Fibroblast of skin of right biceps (primary cell): ENCODE measurements at places on chromosomes 5 and 9.
A peak's percentile ranks its signal among the peaks of the same experiment; 100 is the strongest.

- peak; percentile 53 for DNase-seq
Observed at GRCh38 chr5:116271446-116272025, 186.7 kb downstream of the COMMD10 start.

DNA sequence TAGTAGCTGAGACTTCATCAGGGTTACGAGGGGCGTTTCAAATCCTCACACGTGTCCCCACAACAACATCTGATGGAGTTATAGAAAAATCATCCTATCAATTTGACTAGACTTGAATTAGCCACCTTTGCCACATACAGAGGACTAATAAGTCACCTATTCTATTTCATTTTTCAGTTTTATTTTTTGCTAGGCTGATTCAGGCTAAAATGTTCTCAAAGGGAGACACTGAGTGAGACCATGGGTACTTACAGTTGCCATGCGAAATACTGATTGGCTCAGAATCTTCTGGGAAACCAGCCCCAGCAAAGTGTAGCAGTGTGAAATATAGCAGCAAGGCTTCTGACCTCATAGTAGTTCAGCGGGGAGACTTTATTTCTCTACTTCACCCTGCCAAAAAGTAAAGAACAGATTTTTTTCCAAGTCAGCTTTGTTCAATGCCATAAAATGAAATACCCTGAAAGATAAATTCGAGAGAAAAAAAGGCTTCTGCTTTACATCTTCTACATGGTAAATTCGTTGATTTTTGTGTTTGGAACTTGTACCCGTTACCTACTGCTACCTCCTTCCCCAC lies 69.9 kb downstream of the SEMA6A start:
- DNase-seq = no peak

GRCh38 chr9:113943112-113944009 lies 67.3 kb downstream of the ZNF618 start:
- no peak for DNase-seq

DNA sequence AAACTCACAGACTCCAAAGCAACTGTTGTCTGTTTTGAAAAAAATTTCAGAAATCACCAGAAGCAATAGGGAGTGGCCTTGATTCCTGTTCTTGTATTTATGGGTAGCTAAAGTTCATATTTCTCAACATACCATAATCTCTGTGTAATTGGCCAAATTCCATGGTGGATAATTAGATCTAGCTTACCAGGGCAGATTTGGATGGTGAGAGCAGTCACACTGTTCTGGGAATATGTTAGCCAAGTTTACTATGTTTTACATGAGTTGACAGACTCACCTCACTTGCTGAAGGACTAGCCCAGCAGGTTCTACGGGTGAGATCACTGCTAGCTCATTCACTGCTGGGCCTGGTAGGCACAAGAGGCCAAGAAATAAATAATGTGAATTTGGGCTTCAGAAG lies 32.7 kb upstream of the CDKN2B start:
- peak; percentile 44 for DNase-seq

DNA sequence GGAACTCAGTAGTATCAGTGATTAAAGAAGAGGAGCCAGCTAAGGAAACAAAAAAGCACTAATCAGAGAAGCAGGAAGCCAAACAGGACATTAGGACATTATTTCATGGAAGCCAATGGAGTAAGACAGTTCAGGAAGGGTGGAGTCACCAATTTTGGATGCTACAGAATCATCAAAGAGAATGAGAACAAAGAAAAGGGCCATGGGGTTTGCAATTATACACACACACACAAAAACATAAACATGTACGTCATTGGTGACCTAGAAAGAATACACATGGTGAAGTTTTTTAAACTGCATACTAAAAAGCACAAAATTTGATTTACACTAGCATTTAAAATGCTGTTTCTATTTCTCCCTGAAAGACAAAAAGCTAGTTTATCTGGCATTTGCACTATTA lies 96.8 kb upstream of the MRPS30 start:
- no peak for DNase-seq

- DNase-seq = no peak
Observed at GRCh38 chr5:36359267-36359666, 57.6 kb upstream of the RANBP3L start.

DNA sequence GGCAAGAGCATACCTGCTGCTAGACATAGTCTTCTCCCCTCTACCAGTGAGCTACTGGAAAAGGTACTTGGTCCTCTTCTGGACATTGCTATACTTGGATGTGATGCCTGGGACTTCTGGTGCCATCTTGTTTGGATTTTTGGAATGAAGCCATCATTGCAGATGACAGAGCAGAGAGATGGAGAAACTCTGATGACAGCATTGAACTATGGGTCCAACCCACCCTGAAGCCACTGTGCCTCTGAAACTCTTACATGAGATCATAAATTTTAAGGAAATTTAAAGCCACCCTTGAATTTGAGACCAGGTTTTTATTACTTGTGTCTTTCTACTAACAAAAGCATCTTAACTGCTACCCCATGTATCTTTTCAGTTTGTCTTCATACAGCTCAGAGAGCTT lies 151.1 kb upstream of the SMIM23 start:
- DNase-seq = no peak

DNA sequence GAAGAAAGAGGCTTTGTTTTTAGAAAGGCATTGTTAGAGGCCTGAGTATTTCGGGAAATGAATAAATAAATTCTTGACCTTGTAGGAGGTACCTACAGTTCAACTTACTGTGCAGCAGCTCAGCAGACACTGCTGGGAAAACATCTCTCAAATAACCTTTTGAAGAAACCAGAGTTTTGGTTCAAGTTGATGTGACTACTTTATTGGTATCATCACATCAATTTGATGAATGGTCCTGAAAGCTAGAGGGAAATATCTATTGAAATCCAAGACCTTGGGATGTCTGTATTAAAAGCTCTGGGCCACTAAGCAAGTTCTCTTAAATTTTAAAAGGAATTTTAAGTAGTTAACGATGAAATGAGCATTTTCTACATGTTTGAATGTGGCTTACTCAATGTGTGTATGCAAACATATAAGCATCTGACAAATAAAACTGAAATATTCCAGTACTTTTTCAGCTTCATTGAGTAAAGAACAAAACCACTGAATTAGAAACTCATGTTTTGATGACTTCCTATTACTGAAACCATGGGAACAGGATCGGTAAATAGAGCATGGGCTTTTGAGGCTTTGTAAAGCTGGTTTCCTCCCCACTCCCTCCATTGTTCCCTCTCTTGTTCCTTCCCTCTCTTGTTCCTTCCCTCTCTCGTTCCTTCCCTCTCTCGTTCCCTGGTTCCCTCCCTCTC lies 36.7 kb downstream of the SLC27A6 start:
- DNase-seq = no peak

DNA sequence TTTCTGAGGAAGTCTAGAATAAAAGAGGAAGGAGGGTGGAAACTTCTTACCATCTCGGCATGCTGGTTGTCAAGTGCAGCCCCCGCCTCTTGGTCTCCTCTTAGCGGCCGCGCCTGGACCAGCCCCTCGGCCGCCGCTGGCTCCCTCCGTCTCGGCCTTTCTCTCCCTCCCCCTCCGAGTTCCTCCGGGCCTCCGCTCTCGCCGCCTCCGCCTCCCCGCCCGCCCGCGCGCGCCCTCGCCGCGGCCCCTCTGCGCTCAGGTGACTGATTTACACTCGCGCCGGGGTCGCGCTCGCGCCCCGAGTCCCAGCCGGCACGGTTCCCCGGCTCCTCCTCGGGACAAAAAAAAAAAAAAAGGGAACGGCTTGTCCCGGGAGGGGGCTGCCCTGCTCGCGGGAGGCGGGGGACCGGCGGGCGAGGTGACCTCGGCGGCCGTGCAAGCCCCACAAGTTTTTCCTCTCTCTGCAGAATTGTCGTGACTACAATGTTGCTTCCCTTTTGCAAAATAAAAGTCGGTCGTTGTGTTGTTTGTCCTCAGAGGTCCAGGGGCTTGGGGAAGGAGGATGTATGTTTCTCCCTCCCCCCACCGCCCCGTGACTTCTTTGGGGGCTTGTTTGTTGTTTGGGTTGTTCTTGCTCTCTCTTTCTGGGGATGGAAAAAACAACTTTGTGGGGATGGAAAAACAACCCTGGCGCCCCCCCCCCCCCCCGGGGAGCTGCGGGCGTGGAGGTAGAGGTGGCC lies at the start of gene BNC2:
Gene BNC2 (minus strand): TSS at position 75 of the 740 bp plus-strand sequence. CDS start 22 bp downstream, at position 53.
- DNase-seq = peak; percentile 75

DNA sequence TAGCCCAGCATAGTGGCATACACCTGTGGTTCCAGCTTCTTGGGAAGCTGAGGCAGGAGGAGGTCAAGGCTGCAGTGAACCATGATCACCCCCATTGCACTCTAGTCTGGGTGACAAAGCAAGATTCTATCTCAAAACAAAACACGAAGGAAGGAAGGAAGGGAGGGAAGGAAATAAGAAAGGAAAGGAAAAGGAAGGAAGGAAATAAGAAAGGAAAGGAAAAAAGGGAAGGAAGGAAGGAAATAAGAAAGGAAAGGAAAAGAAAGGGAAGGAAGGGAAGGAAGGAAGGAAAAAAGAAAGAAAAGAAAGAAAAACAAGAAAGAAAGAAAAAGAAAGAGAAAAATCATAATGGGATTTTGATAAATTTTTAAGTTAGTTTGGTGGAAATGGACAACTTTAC lies 3.1 kb upstream of the STX17 start:
- DNase-seq = no peak

DNA sequence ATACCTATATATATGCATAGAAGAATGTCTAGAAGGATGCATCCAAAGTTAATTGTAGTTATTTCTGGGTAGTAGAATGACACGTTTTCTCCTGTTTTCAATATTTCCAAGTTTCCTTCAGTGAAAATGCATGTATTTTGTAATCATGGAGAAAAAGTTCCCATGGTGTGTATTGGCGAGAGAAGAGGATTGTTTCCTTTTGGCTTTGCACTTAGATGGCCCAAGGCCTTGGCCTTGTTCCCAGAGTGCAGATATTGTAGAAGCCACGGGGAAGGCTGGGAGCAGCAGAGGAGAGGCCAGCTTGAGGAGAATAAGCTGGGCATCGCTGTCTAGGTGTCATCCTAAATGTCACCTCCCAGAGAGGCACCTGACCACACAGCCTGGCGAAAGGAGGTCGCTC lies 44.0 kb downstream of the IRF1 start:
- peak; percentile 54 for DNase-seq

DNA sequence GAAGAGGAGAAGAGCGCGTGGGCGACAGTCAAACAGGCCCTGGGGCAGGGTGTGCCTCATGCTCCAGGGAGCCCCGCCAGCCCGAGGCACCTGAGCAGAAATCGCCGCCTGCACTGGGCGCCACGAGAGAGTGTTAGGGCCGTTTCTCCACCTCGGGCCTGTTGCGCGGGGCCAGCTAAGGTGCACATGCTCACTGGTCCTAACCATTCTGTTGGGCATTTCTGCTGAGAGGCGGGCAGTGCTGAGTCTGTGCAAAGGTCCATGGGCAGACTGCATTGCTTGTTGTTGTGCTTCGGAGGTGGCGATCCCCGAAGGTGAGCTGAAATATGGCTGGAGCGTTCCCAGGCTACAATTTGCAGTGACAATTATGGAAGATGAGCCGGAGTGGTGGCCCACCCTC lies 367.8 kb upstream of the SPATA31A5 start:
- no peak for DNase-seq

DNA sequence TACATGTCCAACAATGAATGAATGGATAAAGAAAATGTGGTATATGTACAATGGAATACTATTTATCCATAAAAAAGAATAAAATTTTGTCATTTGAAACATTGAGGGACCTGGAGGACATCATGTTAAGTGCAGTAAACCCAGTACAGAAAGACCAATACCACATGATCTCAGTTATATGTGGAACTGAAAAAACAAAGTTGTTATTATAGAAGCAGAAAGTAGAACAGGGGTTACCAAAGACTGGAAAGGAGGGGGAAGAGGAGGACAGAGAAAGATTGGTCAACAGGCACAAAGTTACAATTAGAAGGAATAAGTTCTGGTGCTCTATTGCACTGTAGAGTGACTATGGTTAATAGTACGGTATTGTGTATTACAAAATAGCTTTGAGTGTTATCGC lies 233.8 kb downstream of the SEMA6A start:
- DNase-seq = no peak

DNA sequence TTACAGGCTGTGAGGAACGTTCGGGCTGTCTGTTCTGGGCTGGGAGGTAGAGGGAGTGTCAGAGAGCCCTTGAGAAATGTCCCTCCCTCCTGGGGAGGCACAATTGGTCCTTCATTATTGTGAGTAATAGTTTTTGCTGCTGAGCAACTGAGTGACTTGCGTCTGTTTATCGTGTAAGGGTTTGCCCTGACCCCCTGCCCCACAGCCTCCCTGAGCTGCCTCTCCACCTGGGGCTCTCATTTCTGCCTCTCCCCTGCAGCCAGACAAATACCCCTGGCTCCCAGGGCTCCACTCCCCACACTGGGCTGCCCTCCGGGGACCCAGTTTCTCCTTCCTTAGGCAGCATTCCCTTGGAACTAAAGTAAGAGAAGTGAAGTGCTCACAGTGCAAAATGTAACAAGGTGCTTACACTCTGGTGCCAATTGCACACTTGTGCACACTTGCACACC lies 174.9 kb upstream of the MVB12B start:
- DNase-seq = no peak

DNA sequence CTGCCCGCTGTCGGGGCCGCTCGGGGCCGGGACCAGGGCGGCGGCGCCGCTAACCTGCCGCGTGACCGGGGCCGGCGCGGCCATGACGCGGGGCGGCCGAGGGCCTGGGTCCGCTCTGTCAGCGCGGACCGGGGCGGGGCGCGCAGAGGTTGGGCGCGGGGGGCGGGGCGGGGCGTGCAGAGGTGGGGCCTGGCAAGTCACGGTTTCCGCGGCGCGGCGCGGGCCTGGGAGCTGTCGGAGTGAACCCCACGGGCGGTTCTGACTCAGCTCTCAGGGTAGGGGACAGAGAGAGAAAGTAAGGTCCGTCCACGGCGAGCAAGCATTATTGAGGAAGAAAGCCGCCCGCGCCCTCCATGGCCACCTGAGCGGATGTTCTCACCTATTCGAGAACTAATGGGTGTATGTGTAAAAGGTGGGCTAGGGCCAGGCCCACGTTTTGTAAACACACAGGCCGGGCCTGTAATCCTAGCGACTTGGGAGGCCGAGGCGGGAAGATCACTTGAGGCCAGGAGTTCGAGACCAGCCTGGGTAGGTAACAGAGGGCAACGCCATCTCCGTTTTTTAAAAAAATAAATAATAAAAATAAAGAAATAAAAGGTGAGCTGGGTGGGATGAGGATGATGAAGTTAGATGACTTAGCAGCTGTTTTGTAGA lies at the start of gene PRXL2C:
Gene PRXL2C (minus strand): TSS at position 120 of the 654 bp plus-strand sequence. CDS start 36 bp downstream, at position 84.
- DNase-seq = peak; percentile 51

DNA sequence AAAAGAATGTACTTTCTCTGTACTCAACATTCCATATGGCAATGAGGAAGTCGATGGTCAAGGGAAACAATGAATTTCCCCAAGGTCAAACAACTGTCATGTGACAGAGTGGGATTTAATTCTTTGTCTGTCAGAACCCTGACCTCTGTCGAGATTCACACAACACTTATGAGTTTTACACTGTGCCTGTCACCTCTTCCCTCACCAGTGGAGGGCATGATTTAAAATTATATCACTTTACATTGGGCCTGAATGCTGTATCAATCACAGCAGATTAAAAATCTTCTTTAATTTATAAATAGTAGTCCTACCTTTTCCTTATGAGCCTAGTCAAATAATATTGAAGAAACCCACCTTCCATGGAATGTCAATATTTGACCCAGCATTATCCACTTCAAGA lies 276.7 kb downstream of the CDH10 start:
- DNase-seq = no peak

GRCh38 chr9:128304971-128305288 lies 17.3 kb downstream of the TRUB2 start:
- peak; percentile 36 for DNase-seq
